ENCODE measurements at places on chromosomes 5 and 9. TPM values are rescaled to one million over a fixed set of nuclear protein-coding genes. Genes with fewer than 3 reads are reported as not detected.

SPEF2 gene
- 13.1 TPM for total RNA-seq

ZNF354C gene
- 5.1 TPM for total RNA-seq

DNA sequence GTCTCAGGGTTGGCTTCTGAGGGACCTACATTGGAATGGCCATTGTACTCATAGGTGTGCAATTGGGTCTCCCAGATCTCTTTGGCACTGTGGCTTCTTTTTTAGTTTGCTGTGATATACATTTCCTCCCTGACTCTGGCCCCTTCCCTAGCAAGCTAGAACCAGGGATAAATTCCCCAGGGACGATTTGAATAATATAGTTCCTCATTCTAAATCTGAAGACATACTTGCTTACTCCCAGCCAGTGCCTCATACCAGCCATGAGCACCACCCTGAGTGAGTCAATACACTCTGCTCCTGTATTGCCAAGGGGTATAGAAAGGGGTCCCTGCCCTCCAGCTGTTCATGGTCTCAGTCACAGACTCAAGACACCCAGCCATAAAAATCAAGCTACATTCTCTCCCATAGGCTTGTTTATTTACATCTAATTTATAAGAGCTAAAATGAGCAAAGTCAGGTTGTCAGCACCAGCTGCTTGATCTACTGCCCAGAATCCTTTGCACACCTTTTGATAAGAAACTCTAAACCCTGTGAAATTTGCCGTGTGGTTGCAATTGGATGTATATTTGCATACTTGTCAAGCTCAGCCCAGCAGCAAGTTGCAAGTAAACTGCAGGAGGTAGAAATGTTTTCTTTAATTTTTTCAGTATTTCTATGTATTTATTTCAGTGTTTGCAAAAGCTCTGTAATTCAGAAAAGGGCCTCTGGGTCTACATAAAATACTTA, 219.9 kb upstream of the IRX1 start:
- no peak for DNase-seq
- H3K36me3 ChIP-seq, result no peaks in the 10 kb centered on the region
- no peaks in the 10 kb centered on the region for H3K4me1 ChIP-seq
- H3K27ac ChIP-seq, result no peak overlapping the region

DNA sequence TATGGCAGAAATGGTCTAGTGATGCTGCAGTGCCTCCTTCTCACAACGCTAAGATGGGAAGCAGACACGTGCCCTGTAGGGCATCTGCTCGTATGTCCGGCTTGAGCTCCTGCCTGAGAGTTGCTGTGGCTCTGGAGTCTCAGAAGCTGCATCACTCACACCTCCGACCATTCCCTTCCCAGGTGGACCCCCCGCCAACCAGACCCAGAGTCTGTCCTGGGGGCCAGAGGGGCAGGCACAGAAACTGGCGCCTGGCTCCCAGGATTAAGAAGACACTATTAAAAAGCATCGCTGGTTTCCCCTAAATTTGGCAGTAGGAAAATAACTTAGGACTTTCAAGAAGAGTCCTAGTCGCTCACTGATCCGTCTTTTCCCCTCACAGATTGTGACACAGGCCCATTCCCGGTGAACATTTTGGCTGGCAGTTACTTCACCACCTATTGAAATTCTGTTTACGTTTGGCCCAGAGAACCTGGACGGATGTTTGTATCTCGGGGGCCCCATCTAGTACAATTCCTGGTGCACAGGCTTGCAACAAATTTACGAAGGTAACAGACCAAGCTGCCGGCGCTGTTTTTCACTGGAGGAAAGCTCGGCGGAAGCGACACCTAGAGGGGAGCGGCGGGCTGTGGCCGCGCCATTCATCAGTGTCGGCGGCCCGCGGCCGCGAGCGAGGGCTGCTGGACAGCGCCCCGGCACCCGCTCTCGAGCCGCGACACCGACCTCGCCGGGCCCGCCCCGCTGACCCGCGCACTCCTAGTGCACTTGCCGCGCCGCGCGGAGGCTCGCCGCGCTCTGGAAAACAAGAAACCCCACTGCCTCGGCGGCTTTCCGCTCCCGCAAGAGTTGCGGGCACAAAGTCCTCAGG, 1.6 kb downstream of the FSTL4 start:
- peaks cover 4% of the 10 kb centered on the region for H3K36me3 ChIP-seq
- peaks cover 55% of the 10 kb centered on the region for H3K27me3 ChIP-seq
- peaks cover 8% of the 10 kb centered on the region for H3K4me1 ChIP-seq
- H3K27ac ChIP-seq, result no peak overlapping the region
- DNase-seq, result peak; percentile 36

Measured in activated CD4-positive, alpha-beta memory T cell treated with anti-CD3 and anti-CD28 coated beads, Interleukin-2, amount 10 ng/mL, durations not matched to agents 7 days and 5 days (primary cell).